Keratinocyte (primary cell): ENCODE measurements at places on chromosomes 7 and 10.

- H3K4me3 ChIP-seq = no peak overlapping the region
- DNase-seq = peak; percentile 35
Observed at GRCh38 chr7:38744746-38745145, 113.6 kb upstream of the AMPH start.

GRCh38 chr7:22435105-22435504 is 64.9 kb downstream of the STEAP1B start:
- peaks cover 31% of the 10 kb centered on the region for H3K4me1 ChIP-seq
- H3K36me3 ChIP-seq = no peaks in the 10 kb centered on the region
- no peak for DNase-seq
- no peaks in the 10 kb centered on the region for H3K27me3 ChIP-seq
- no peak overlapping the region for H3K27ac ChIP-seq
- H3K4me3 ChIP-seq = no peak overlapping the region

GRCh38 chr7:105097619-105098018 is 83.6 kb downstream of the KMT2E start:
- H3K4me3 ChIP-seq = no peak overlapping the region
- no peaks in the 10 kb centered on the region for H3K4me1 ChIP-seq
- DNase-seq = no peak
- H3K27ac ChIP-seq = no peak overlapping the region
- H3K36me3 ChIP-seq = no peaks in the 10 kb centered on the region
- H3K27me3 ChIP-seq = no peaks in the 10 kb centered on the region

DNA sequence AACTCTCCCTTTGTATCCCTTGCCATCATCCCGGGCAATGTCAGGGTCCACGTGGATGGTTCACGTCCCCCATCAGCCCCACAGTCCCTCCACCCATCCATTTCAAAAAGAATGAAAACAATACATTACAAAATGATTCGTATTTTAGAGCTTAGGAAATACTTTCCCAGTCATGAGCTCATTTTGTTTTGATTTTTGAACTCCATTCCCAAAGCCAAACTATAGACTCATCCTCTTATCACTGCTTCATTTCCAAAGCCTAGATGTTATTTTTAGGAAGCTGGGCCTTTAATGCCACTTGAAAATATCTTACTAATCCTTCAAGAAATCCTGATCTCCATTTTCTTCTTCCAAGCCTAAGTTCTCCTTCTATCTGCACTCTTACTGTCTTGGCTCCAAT is 72.1 kb downstream of the WNT2 start:
- H3K4me1 ChIP-seq = no peaks in the 10 kb centered on the region
- DNase-seq = no peak
- H3K27me3 ChIP-seq = no peaks in the 10 kb centered on the region
- no peak overlapping the region for H3K27ac ChIP-seq

- H3K27me3 ChIP-seq = no peaks in the 10 kb centered on the region
- no peak overlapping the region for H3K27ac ChIP-seq
- H3K4me3 ChIP-seq = peak overlapping the region; percentile 64
- peak; percentile 26 for DNase-seq
Observed at GRCh38 chr10:79981450-79982361, 32.8 kb upstream of the SFTPD start.
